ENCODE measurements at places on chromosomes 5 and 9. TPM values are rescaled to one million over a fixed set of nuclear protein-coding genes. Genes with fewer than 3 reads are reported as not detected.

DNA sequence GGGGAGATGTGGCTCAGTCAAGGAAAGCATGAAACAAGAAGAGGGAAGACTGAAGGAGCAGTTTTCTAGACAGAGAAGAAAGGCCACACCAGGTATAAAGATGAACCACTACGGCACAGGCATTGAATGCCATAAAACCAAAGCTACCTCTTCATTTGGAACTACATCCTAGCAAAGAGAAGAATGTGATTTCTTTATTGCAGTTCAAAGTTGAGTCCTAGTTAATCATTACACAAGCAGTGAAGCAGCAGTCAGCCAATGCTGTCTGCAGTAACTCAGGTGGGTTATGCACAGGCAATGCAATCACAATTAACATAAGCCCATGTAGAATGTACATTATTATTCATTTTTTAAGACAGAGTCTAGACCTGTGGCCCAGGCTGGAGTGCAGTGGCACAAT, 21.7 kb upstream of the PCAT7 start:
- H3K27ac ChIP-seq = no peak overlapping the region
- H3K4me3 ChIP-seq = no peak overlapping the region
- H3K36me3 ChIP-seq = no peaks in the 10 kb centered on the region
- no peak for DNase-seq
- no peaks in the 10 kb centered on the region for H3K27me3 ChIP-seq

DNA sequence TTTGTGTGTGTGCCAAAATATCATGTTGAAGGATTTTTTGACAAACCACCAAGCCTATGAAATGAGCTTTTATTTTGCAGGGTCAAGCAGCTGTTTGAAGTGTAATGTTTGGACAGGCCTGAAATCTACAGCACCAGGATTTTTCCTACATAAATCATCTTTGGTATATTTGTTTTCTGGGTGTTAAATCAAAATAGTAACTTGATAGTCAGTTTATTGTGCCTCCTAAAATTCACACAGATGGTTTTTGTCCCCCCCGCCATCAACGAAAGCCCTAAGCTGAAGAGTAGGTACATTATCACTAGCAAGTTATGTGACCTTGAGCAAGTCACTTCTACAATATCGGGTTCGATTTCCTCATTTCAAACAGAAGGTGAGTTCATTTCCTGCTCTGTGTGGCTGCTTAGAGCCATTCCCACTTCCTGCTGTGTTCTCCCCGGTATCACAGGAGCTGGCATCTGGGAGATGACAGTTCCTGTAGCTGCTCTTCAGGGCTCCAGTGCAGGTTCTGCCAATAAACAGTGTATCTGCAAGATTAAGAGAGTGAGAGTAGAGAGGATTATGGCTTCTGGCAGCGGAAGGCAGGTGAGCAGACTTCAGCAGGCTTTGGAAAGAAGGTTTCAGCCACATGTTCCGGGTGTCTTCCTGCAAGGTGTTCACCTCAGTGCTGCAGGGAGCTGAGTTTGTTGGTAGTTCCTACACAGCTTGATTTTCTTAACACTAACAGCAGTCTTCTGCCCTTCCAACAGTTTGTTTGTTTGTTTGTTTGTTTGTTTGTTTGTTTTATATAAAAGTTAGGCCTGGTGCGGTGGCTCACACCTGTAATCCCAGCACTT, 48.4 kb upstream of the GNE start:
- H3K27me3 ChIP-seq = no peaks in the 10 kb centered on the region
- no peak overlapping the region for H3K4me3 ChIP-seq
- no peak overlapping the region for H3K27ac ChIP-seq
- no peaks in the 10 kb centered on the region for H3K4me1 ChIP-seq

GRCh38 chr5:142803428-142804125, 33.4 kb downstream of the ARHGAP26 start:
- peak overlapping the region; percentile 54 for H3K27ac ChIP-seq
- H3K27me3 ChIP-seq = no peaks in the 10 kb centered on the region
- DNase-seq = no peak
- no peaks in the 10 kb centered on the region for H3K36me3 ChIP-seq
- H3K4me3 ChIP-seq = no peak overlapping the region
- H3K4me1 ChIP-seq = no peaks in the 10 kb centered on the region

- no peaks in the 10 kb centered on the region for H3K4me1 ChIP-seq
- no peak overlapping the region for H3K27ac ChIP-seq
- peaks cover 39% of the 10 kb centered on the region for H3K27me3 ChIP-seq
These were observed 1.3 kb upstream of the HAND1 start for GRCh38 chr5:154479160-154479943.

GRCh38 chr9:5361326-5362010, 21.8 kb upstream of the RLN1 start:
- DNase-seq = no peak
- no peaks in the 10 kb centered on the region for H3K36me3 ChIP-seq
- no peak overlapping the region for H3K4me3 ChIP-seq
- no peaks in the 10 kb centered on the region for H3K4me1 ChIP-seq
- H3K27ac ChIP-seq = no peak overlapping the region

MARCOL gene
- total RNA-seq = not detected

OLFM1 gene
- 1.2 TPM for total RNA-seq

FOXD4 gene
- not detected for total RNA-seq

CDC20B gene
- total RNA-seq = not detected

GRCh38 chr9:77374266-77374665, 196.9 kb downstream of the VPS13A start:
- DNase-seq = no peak
- no peaks in the 10 kb centered on the region for H3K27me3 ChIP-seq
- no peak overlapping the region for H3K27ac ChIP-seq
- H3K4me3 ChIP-seq = no peak overlapping the region
- H3K4me1 ChIP-seq = no peaks in the 10 kb centered on the region

- no peak overlapping the region for H3K27ac ChIP-seq
- H3K36me3 ChIP-seq = no peaks in the 10 kb centered on the region
- DNase-seq = no peak
- no peak overlapping the region for H3K4me3 ChIP-seq
- H3K4me1 ChIP-seq = no peaks in the 10 kb centered on the region
These were observed 673.9 kb upstream of the KLF4 start for GRCh38 chr9:108163321-108164005.

STK32A gene
- 0.42 TPM for total RNA-seq

GRCh38 chr5:69042500-69042899, 51.3 kb upstream of the SLC30A5 start:
- H3K27me3 ChIP-seq = no peaks in the 10 kb centered on the region
- no peak for DNase-seq
- H3K4me1 ChIP-seq = peaks cover 3% of the 10 kb centered on the region

DNA sequence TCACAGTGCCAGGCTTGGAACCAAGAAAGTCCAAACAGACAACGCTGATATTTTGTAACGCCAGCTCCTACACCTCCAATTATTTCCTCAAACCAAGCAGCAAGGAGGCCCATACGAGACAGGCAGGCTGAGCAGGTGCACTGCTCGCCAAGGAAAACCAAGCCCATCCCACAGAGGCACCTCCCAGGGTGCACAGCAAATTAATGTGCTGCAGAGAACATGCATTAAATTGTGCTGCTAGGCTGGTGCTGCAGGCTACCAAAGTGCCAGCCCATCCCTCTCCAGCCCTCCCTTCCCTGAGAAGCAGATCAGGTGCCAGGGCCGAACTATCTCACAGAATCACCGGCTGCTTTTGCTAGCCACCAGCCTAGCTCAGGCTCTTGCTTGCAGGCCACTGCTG, 137.8 kb downstream of the PAX5 start:
- H3K4me3 ChIP-seq = no peak overlapping the region
- DNase-seq = no peak
- no peaks in the 10 kb centered on the region for H3K36me3 ChIP-seq
- H3K27ac ChIP-seq = no peak overlapping the region
- no peaks in the 10 kb centered on the region for H3K4me1 ChIP-seq

RNF38 gene
- total RNA-seq = 12.2 TPM

DNA sequence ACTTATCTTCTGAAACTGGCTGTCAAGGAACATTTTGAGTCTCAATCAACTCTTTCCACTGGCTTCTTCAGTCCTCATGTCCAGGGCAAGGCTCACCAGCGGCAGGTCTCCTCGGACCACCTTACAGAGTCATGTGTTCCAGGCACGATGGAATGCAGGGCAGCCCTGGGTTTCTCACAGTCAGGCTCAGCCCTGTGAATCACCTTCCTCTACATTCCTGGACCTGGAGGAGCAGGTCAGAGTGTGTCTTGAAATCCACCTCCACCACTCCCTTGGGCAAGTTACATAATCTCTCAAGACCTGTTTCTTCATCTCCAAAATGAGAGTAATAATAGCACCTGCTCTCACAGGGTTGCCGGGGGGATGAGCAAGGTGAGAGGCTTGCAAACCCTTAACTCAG, 16.0 kb downstream of the ENC1 start:
- no peak overlapping the region for H3K4me3 ChIP-seq
- DNase-seq = no peak
- no peaks in the 10 kb centered on the region for H3K27me3 ChIP-seq
- peaks cover 1% of the 10 kb centered on the region for H3K36me3 ChIP-seq

- H3K27ac ChIP-seq = no peak overlapping the region
- no peak overlapping the region for H3K4me3 ChIP-seq
- H3K4me1 ChIP-seq = no peaks in the 10 kb centered on the region
- H3K27me3 ChIP-seq = no peaks in the 10 kb centered on the region
- H3K36me3 ChIP-seq = no peaks in the 10 kb centered on the region
These were observed 383.3 kb upstream of the RPS23 start for GRCh38 chr5:82661462-82661861.

- no peaks in the 10 kb centered on the region for H3K27me3 ChIP-seq
- H3K4me3 ChIP-seq = no peak overlapping the region
- no peaks in the 10 kb centered on the region for H3K4me1 ChIP-seq
- H3K36me3 ChIP-seq = no peaks in the 10 kb centered on the region
- peak overlapping the region; percentile 99 for H3K27ac ChIP-seq
These were observed 11.2 kb upstream of the ALDOB start for GRCh38 chr9:101446732-101447131.

- no peak overlapping the region for H3K27ac ChIP-seq
- H3K4me1 ChIP-seq = no peaks in the 10 kb centered on the region
- H3K4me3 ChIP-seq = no peak overlapping the region
- H3K27me3 ChIP-seq = no peaks in the 10 kb centered on the region
These were observed 277.6 kb upstream of the ADAMTS16 start for GRCh38 chr5:4862500-4862899.

DNA sequence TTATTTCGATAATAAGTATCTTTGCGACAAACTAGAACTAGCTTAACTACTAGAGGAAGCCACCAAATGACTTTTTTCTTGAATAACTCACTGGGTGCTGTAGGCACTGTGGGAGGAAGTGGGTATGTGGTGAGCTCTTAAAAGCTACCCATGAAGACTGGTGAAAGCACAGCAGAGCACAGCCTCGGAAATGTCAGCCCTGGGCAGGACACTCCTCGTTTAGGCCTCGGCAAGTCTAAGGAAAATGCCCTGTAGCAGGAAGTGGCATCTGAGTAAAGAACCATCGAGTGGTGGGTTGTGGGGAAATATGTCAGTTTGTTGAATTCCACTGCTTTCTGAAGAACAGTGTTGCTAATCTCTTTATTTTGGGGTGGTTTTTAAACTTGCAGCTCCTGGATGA, 44.0 kb upstream of the NCS1 start:
- peaks cover 20% of the 10 kb centered on the region for H3K36me3 ChIP-seq
- no peak for DNase-seq
- H3K27ac ChIP-seq = no peak overlapping the region
- no peak overlapping the region for H3K4me3 ChIP-seq

PCDHGA2 gene
- 0.56 TPM for total RNA-seq

HSPB3 gene
- 0.43 TPM for total RNA-seq

PCSK5 gene
- 1.6 TPM for total RNA-seq

DNA sequence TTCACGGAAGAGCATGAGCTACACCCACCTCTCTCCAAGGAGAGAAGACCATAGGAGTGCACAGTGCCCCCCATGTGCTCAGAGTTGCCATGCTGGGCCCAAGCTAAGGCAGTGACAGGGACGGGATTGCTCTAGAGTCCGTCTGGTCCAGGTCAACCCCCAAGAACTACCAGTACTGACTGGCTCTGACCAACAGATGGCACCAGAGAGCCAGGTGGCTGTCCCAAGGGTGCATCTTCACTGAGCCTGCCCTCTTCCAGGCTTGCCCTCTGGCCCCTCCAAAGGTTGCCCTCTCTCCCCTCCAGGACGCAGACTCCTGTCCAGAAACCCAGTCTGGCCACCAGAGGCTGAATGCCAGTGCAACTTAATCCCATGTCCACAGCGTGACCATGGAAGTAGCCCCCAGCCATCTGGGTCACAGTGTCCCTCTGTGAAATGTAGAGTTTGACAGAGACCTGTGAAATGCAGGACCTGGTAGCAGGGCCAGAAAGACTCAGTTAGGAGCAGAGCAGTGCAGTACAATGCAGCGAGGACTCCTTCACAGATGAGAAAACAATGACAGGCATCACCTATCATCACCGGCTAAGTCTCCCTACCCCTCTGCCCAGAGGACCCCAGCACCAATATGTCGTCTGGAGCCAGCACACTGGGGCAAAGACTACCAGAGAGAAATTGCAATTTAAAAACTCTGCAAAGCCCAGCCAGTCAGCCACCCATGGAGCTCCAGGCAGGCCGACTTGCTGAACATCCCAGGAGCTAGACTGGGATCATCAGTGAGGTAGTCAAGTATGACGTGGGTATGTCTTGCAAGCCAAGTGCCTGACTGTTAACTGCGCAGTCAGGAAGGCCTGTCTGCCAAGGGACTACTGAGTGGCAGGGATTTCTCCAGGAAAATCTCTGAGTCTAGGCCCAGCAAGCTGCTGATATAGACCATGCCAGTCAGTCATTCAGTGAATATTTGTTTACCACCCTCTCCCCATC, 7.7 kb upstream of the SKP1 start:
- H3K4me1 ChIP-seq = no peaks in the 10 kb centered on the region
- H3K36me3 ChIP-seq = no peaks in the 10 kb centered on the region
- H3K27ac ChIP-seq = no peak overlapping the region
- no peaks in the 10 kb centered on the region for H3K27me3 ChIP-seq

SLC45A2 gene
- total RNA-seq = 0.58 TPM

GRCh38 chr5:157109744-157110143, 900 bp upstream of the HAVCR2 start:
- no peak for DNase-seq
- no peaks in the 10 kb centered on the region for H3K27me3 ChIP-seq
- H3K27ac ChIP-seq = peak overlapping the region; percentile 39
- H3K36me3 ChIP-seq = no peaks in the 10 kb centered on the region

DNA sequence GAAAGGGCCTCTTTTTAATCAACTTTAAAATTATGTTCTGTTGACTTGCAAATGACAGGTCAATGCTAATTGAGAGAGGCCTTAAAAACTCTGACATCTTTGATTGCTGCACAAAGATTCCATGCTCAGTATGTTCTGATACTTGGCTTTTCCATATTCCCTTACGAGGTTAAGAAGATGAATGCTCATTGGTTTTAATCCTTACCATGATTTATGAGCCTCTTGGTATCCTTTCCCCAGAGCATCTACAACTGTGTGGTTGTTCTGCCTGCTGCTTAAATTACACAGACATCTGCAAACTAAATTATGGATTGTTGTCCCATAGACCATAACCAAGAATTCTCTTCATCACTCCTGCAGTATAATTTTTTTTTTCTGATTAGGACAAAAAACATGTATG, 352.6 kb downstream of the CDH12 start:
- no peak overlapping the region for H3K4me3 ChIP-seq
- no peaks in the 10 kb centered on the region for H3K36me3 ChIP-seq
- no peak for DNase-seq
- no peak overlapping the region for H3K27ac ChIP-seq
- no peaks in the 10 kb centered on the region for H3K27me3 ChIP-seq

All from right lobe of liver (tissue), 6 donors.